ENCODE measurements at places on chromosomes 12 and 14. TPM values are rescaled to one million over a fixed set of nuclear protein-coding genes. Genes with fewer than 3 reads are reported as not detected.

The STON2 gene
- not detected for total RNA-seq

The GPD1 gene
- total RNA-seq = under 0.01 TPM

- DNase-seq = no peak
Observed at GRCh38 chr12:124713041-124713435, 145.6 kb upstream of the NCOR2 start.

- no peak for DNase-seq
Observed at GRCh38 chr14:96584907-96585671, 82.9 kb downstream of the PAPOLA start.

DNA sequence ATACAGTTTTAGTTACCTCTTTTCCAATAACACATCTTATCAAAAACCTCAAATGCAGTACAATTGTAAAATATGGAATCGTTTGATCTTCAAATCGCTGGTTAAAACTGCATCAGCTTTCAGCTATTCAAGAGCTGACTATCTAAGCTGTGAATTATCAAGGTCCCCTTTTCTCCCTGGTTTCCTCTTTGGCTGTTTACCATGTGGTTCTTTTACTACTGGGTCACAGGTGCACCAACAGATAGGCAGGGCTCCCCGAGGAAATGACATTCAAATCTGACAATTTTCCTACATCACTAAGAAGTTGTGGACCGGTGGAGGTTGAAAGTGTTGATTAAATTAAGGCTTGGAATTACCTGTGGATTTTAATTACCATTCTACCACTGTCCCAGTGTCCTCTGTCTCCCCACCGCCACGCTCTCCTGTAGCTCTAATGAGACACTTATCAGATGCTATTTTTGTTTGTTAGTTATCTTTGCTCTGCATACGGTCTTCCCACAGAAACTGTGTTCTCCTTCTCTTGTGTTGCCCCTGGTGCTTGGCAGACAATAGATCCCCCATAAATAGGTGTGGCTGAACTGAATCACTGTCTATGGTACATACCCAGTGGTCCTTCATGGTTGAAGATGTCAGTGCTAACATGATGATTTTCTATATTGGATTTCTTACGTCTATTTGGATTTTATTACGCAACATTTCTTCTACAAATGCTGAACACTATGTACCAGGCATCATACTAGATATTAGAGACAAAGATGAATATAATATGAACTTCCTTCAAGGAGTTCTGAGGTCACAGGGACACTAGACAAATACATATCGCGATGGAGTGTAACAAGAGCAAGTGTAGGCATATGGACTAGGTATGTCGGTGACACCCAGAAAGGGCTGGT lies 20.9 kb upstream of the PLXNC1 start:
- no peak for DNase-seq

- DNase-seq = peak; percentile 63
Observed at GRCh38 chr12:15863372-15863771, 18.8 kb upstream of the STRAP start.

GRCh38 chr12:14621826-14622225 lies 54.1 kb upstream of the PLBD1 start:
- DNase-seq = no peak

DNA sequence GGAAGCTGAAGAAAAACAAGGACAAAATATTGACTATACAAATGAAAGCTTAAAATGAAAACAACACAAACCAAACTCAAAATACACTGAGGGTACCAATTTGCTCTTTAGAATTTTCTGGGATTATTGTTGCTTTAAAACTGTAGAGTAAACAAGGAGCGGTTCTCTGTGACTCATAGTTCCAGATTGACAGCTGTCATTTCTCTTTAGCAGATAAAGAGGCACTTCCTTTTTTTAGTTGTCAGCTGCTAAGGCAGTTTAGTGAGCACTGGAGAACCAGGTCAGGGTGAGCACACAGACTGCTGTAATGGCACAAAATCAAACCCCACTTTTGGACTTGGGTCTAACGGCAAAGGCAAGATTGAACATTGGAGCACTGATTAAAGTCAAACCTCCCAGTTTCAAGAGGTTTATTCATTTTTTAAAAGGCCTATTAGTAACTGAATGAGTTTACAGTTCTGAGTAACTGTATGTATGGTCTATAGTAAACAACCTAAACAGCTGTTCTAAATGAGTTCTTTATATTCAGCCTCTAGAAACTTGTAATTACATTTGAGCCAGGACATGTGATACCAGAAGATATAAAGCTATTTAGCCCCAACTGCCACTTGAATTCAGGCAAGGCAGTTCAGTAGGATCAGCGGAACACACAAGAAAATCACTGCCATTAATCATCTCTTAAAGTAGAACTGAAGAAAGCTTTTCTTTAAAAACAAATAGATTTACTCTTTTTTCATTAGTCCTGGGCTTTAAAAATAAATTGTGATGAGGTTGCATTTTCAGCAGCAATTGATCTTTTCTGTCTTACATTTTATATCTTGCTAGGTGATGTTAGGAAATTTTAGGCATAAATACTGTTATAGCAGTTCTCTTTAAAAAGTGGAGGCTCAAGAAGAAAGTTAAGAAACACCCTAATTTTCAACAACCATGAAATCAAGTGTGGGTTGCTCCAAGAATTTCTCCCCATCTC lies 71.7 kb upstream of the PRICKLE1 start:
- no peak for DNase-seq

DNA sequence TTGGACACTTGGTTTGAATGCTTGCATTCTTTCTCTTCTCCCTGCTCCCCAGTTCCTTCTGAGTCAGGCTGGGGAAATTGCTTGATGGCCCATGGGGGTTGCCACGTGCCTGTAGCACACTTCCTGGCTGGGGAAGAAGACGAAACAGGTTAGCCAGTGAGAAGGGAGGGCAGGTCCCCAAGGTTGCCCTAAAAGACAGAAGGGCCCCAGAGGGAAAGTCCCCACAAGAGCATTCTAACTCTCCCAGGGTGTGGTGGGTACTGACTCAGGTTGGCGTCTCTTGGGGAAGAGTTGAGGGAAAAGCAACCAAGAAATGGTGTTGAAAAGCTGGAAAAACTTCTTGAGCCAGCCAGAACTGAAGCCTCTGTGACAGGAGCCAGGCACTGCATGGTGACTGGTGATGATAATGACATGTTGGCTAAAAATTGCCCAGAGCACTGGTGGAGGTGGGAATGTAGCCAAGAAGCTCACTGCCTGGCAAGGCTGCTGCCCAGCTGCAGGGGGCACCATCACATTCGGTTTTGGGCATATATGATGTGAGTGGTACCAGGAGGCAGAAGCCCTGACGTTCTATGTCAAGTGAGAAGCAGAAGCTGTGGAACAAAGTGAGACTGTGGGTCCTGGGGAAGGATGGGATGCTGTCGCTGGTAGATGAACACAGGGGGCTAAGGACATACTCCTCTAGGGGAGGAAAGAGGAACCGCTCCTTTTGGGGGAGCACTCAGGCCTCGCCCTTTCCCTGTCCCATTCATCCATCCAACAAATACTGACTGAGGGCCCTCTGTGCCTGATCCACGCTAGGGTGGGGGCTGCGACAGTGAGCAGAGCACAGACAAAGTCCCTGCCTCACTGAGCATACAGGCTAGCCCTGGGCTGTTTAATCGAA lies 8.1 kb upstream of the RABGGTA start:
- no peak for DNase-seq

GRCh38 chr14:94328196-94328595 lies 5.1 kb upstream of the SERPINA6 start:
- no peak for DNase-seq

GRCh38 chr12:91111366-91112325 lies at the start of gene LUM:
LUM (minus strand) TSS chr12:91111494; CDS start chr12:91108979, 2,515 bp downstream.
- peak; percentile 95 for DNase-seq

- peak; percentile 100 for DNase-seq
Observed at GRCh38 chr12:96427269-96427729, 27.1 kb upstream of the CDK17 start.

- peak; percentile 32 for DNase-seq
Observed at GRCh38 chr12:95648990-95649791, 97.9 kb upstream of the USP44 start.

- no peak for DNase-seq
Observed at GRCh38 chr12:32148372-32148771, 41.7 kb downstream of the BICD1 start.

DNA sequence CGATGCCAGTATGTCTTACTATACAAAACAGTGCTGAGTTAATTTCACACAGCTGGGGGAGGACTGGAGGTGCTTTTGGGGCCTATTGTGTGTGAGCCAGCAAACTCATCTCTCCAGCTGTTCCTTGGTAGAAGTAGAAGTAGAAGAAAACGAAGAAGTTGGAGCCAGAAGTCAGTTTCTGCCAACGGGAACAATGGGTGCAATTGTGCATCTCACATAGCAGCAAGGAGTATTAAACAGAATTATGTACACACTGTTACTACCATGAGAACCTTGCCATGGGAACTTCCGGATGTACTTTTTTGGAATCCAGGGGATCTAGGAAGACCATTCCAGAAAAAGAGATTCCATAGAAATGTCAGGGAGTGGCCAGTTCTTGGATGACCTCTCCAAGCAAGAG lies 88.6 kb downstream of the VCPKMT start:
- no peak for DNase-seq

DNA sequence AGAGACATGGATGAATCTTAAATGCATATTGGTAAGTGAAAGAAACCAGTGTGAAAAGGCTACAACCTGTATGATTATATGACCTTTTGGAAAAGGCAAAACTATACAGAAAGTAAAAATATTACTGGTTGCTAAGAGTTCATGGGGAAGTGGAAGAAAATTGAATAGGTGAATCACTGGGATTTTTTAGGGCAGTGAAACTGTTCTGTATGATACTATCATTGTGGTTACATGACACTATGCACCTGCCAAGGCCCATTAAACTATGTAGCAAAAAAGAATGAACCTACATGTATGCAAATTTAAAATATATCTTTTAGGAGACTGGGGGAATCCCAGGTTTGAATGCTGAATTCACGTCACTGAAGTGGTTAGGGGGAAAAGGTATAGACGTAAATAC lies 12.6 kb upstream of the OR8S1 start:
- DNase-seq = no peak

- DNase-seq = peak; percentile 29
Observed at GRCh38 chr14:31024010-31024480, 1.4 kb upstream of the AP4S1 start.

DNA sequence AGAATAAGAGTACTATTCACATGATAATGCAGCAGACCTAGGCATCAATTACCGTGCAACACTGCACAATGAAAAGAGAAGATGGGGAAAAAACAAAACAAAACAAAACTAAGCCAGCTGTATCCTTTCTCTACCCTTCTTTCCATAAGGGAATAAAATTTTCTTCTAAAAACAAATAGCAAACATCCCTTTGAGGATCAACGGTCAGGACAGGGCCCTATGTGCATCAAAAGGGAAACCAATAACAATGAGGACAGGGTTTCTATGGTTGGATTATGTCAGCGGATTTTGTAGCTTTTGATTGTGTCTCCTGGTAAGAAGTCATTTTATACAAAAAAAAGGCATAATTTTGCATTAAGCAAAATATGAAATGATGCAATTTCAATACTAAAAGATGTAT lies 350.3 kb downstream of the SLC6A15 start:
- no peak for DNase-seq

DNA sequence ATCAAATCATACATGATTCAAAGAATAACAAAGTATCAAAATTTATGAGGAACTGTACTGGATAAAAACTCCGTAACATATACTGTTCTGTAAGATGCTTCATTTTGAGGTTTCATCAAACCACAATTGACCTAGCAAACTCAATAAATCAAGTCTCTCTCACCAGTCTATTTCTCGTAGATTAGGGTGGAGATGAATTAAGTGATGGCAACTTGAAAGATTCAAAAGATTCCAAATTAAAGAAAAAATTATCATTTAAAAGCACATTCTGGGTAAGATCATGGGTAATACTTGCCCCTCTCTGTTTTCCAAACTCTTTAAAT lies 74.4 kb downstream of the PAPLN start:
- DNase-seq = no peak

GRCh38 chr12:66959276-66959675 lies 280.4 kb upstream of the GRIP1 start:
- DNase-seq = no peak
